Activated naive CD4-positive, alpha-beta T cell (primary cell): ENCODE measurements at places on chromosomes 3 and 15.

DNA sequence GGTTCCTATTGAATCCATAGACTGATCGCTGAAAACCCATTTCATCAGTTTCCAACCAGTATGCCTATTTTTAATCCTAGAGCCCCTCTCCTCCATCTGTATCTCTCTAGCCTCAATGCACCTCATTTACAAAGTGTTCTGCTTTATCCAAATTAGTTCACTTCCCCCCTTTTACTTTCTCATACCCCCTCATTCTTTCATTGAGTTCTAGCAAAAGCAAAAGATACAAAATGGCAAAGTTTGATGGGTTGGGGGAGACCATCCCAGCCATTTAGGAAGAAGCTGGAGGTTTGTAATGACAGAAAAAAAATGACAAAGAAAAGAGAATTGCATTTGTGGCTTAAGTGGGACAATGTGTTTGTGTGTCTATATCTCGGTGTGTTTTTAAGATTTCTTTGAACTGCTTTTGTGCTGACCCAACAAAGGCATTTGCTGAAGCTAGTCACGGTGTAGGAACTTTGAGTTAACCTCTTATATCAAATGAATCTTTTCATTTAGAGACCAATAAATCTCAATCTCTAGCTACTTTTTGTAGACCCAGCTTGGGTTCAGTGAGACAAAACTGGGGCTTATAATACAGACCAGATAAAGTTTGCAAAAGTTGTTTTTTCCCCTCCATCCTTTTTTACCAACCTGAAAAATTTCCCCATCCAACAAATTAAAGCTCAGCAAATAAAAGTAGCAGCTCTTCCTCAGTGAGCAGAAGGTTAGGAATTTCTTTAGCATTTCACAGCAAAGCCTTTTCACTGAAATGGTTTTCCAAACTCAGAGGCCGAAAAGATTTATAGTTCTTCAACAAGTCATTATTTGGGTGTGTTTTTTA is 18.7 kb downstream of the NR2F2 start:
- DNase-seq: no peak

GRCh38 chr3:113242096-113242581 is 30.8 kb downstream of the BOC start:
- DNase-seq: no peak

- DNase-seq: no peak
Observed at GRCh38 chr3:159749406-159749805, 239.2 kb upstream of the IL12A start.

- no peak for DNase-seq
Observed at GRCh38 chr3:48507256-48508061, 3.5 kb upstream of the SHISA5 start.

- DNase-seq: no peak
Observed at GRCh38 chr3:126147932-126148683, 32.3 kb downstream of the ALDH1L1 start.

- no peak for DNase-seq
Observed at GRCh38 chr3:36943601-36944000, 1.3 kb downstream of the TRANK1 start.

DNA sequence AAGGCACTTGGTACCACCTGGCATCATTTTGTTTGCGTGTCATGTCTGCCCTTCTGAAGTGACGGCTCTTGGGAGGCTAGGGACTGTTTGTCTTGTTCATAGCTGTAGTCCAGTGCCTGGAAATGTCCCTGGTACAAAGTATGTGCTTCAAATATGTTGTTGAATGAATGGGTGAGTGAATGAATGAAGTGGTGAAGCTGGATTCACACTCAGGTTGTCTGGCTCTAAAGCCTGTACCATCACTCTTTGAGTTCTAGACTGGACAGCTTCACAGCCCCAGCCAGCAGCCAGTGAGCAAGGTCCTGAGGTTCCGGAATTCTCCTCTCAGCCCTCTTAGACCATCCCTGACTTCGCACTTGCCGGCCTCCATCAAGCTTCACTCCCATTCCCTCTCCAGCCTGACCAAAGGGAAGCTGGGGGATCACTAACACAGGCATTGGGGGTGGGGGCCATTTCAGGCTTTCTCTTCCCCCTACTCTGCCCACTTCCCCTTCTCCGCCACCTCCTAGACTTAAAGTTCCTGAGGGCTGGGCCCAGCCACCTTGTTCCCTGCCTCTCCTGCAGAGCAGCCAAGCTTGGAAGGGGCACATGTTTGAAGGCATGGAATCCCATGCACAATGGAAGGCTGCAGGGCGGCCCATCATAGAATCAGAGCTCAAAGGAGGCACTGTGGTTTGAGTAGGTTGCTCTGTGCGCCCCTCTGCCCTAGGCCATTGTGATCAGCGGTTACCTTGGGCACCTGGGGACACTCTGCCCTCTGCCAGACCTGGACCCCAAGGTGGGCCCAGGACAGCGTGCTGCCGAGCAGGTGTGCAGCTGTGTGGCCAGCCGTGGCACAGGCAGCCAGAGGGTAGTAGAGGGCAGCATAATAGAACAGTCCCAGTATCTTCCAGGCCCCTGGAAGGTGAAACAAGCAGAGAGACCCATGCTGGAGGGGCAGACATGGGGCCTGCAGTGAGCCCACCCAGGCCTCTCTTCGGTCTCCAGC is 7.7 kb downstream of the STRA6 start:
- no peak for DNase-seq

GRCh38 chr15:77992356-77993222 is 84.9 kb downstream of the TBC1D2B start:
- no peak for DNase-seq

DNA sequence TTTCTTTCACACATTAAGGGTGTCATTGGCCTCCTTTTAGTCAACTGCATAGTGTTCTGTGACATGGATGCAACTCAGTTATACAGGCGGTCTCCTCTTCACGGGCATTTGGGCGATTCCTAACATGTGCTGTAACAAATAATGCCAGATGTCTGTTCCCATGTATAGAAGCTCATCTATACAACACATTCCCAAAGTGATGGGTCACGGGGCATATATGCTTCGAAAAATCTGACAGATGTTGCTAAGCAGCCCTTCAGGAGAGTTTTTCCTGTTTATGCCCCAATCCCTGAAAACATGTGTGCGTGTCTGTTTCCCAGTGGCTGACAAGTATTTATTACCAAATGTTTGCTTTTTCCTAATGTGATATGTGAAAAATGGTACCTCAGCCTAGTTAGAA is 25.8 kb downstream of the LRRK1 start:
- DNase-seq: no peak

DNA sequence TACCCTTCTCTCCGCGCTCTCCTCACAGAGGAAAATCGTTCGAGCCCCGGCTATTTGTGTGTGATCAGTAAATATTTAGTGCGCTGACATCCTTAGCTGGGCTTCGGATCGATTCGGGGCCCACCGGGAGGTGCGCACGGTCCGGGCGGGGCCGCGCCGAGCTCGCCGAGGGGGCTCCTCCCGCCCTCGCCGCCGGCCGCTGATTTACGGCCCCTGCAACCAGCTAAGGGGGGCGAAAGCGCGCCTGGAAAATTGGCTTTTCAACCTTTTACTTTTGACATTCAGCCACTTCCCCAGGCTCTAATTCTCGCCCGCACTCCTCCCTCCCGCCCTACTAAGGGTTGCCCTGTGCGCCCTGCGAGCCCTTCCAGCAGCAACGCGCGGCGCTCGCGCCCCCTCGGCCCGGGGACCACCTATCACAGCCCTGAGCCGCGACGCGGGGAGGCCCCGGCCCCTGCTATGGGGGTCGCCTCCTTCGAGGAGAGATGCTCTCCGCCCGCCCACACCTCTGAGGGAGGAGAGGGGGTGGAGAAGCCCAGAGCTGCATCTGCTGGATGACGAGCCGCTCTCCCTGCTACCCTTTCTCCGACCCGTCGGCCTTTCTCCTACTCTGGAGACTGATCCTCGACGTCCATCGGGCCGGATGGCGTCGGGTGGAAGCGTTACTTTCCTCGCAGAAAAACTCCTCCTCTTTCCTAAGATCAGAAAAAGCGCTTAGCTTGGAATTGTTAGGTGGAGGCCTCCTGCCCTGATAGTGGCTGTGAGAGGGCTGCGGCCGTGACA is 7.8 kb upstream of the NR2F2 start:
- DNase-seq: no peak

DNA sequence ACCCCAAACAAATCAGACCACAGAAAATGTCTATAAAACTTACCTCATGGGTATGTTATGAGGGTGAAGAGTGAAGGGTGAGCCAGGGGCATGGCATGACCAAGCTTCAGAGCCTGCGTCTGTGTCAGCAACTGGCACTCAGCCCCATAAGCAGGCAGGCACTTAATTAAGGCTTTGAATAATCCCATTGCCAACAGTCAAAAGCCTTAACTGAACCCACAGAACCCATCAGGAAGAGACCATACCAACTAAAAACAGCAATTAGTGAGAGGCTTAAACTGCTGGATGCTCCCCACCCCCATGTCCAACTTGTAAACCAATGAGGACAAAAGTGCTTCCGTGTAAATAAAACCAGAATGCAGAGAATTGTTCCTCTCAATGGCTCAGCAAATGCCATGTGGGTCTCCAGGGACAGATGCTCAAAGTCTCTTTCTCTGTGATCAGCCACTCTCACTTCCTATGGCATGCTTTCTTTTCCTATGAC is 126.0 kb downstream of the MYLK start:
- DNase-seq: no peak

GRCh38 chr15:92751528-92751927 is 96.0 kb upstream of the FAM174B start:
- no peak for DNase-seq

DNA sequence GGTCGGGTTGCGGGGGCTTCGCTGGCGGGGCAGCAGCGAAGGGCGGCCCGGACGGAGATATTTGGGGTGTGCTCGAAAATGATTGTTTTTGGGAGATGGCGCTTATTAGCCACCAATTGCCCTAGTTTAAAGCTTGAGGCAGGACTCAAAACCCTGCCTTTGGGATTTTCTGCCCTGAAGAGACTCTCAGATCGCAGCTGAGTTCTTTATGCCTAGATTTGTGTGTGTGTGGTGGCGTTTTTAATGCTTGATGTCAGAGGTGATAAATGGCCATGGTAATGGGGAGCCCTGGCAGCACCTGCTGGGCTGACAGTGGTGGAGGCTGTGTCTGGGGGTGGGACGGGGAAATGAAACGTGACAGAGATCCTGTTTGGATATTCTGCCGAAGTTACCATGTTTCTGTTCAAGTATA is 604 bp downstream of the KCTD6 start:
- DNase-seq: no peak

DNA sequence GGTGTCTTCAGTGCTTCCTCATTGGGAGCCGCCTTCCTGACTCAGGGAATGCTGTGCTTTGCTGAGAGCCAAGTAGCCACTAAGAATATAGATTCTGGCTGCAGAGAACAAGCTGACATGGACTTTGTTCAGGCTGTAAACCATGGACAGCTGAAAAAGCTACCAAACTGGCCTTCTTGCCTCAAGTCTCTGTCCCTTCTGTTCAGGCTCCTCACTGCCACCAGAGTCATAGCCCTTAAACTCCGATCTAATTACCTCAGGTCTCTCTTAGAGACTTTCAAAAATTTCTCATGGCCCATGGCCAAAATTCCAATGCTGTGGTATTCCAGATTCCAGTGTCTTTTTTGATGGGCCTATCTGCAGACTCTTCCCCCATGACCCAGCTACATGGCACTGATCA is 19.4 kb upstream of the PTX3 start:
- no peak for DNase-seq

DNA sequence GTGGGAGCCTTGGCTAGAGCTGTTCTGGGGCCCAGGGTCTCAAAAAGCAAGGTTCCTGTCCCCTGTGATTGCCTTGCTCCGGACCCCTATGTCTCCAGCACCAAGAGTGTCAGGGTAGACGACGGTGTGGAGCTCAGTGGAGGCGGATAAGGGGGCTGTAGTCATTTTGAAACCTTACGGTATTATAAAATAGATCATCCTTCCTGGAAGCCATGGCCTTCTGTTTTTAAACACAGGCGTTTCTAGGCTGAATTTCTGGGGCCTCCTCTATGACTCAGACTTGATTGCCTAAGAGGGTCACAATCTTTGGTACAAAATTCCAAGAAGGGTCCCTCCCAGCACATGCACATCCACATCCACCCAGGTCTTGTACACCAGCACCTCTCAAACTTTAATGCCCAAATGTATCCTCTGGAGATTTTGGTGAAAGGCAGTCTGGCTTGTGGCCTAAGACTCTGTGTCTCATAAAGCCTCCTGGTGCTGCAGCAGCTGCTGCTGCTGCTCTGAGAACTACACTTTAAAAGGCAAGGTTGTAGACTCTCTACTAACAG is 70.5 kb upstream of the XCR1 start:
- no peak for DNase-seq
